ENCODE measurements at places on chromosomes 1 and 21.

GRCh38 chr1:230277201-230278025, 148.7 kb downstream of the PGBD5 start:
- DNase-seq = peak; percentile 63

DNA sequence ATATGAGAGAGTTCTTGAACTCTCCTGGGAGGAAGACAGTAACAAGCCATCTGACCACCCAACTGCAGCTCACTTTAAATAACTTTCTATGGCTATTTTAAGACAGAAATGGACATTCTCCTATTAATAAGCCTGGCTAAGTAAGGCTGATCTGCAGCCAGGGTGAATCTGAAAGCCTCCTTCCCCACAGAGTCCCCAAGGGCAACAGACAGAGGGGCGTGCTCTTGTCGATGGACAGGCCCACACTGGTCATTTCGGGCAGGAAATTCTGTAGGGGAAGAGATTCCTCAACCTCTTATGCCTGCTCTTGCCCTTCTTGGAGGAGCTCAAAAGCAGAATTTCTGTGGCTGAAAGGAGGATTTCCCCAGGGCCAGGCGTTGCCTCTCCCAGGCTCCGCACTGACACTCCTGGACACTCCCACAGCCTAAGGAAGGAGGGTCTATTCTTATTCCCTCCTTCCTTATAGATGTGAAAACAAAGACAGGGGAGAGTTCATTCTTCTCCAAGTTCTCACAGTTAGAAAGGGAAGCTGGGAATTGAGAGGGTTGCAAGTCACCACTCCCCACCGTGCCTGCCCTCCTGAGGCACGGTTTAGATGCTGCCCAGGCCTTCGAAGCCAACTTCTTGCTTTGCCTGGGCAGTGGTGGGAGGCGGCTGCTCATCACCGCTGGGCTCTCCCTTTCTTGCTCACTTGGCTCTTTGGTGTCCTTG, 17.9 kb upstream of the KANK4 start:
- DNase-seq = no peak

GRCh38 chr1:183244466-183244865, 58.4 kb downstream of the LAMC2 start:
- no peak for DNase-seq

GRCh38 chr1:22751124-22751531, 40.5 kb downstream of the EPHB2 start:
- peak; percentile 66 for DNase-seq

DNA sequence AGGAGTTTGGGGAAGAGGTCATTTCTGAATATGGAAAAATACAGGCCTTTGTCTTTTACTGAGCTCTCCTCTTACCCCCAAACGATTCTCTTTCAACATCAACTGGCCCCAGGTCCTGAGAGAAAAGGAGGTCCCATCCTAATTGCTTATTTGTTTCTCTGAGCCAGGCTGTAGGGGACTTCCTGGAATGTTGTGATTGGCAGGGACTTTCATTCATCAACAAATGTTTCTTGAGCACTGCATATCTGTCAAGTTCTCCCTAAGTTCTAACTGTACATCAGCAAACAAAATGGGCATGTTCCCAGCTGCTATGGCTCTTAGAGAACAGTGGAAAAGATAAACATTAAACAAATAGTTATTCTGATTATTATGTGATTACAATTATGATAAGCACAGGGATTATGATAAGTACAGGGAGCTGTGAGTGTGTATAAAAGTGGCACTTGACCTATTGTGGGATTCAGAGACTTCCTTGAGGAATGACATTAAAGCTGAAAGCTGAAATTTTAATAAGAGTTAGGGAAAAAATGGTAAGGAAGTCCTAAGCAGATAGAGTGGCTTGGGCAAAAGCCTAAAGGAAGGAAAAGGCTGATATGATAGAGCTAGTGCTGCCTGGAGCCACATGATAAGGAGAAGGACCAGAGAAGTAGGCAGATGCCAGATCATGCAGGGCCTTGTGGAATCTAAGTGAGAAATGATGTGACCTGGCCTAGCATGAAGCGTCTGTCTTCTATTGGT, 11.6 kb downstream of the GPX7 start:
- DNase-seq = no peak

DNA sequence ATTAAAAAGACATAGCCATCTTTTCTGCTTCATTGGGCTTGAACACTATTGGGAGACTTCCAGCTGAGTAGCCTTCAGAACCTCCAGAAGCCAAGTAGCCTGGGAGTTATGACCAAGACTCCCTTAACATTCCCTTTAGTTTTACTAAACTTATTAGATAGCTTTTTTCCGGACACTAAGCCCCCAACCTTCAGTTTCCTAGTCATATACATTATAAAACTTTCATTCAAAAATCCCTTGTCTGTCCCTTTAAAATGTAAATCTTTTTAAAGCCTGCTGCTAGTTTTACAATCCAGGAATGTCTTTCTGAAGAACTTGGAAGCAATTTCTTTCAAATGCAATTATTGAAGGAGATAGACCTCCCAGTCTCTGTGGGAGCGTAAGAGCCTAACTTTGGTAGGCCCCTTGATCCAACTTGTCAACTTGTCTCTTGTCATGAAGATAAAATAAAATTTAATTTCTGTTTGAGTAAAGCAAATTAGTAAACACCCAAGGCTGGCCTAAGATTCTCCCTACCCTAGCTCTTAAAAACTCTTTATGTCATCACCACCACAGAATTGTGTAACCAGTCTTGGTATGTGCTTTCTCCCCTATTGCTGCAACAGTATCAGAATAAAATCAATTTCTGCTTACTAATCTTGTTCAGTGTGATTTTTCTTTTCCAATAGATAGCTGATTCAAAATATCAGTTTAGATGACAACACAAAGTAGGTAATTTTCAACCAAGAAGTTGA, 796.2 kb downstream of the PLA2G4A start:
- no peak for DNase-seq

- no peak for DNase-seq
These were observed 782 bp upstream of the PFKL start for GRCh38 chr21:44299085-44299457.

- no peak for DNase-seq
These were observed 394.6 kb downstream of the LRRIQ3 start for GRCh38 chr1:73803380-73803779.

DNA sequence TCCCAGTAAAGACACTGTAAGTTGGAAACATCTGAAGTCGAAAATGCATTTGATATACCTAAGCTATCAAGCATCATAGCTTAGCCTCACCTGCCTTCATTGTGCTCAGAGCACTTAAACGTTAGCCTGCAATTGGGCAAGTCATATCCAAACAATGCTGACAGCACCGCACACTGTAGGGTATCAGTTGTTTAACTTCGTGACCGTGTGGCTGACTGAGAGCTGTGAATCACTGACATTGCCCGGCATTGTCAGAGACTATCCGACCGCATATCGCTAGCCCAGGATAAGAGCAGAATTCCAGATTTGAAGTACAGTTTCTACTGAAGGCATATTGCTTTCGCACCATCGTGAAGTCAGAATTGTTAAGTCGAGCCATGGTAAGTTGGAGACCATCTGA, 41.5 kb downstream of the GALNT2 start:
- no peak for DNase-seq

DNA sequence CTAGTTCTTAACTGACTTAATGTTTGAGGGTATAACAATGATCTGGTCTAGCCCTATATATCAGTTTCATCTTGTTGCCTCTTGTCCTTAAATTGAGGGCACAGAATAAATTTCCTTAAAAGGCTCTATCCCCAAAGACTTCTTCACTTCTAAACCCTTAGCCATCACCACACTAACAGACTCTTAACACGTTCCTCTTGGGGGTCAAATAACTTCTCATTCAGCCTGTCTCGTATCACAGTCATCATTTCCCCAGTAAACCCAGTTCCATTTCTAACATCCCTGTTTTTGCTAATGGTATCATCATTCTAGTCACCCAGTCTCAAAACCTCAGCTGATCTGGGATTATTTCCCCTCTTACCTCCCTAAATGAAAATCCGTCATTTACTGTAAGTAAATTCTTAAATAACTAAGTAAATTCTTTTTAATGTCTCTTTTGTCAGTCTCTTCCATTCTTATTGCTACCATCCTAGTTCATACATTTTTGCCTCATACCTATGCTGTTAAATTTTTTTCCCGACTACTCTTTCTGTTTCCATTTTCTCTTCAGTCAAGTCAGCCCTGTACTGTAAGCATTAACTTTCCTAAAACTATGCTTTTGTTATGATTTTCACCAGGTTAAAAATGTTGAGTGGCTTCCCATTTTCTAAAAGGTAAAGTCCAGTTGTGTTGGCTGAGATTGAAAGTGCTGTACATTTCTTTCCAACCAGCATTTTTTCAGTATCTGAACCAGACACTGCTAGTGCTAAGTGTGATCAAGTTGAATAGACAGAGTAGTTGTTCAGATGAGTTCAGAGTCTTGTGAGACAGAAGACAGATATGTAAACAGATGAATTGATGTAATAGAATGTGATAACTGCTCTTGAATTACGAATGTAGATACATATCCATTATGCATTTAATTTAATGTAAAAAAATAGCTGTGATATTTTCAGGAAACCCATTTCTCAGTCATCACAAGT, 6.9 kb downstream of the CTTNBP2NL start:
- DNase-seq = no peak

GRCh38 chr1:9473032-9473807, 66.0 kb upstream of the SLC25A33 start:
- DNase-seq = peak; percentile 53

DNA sequence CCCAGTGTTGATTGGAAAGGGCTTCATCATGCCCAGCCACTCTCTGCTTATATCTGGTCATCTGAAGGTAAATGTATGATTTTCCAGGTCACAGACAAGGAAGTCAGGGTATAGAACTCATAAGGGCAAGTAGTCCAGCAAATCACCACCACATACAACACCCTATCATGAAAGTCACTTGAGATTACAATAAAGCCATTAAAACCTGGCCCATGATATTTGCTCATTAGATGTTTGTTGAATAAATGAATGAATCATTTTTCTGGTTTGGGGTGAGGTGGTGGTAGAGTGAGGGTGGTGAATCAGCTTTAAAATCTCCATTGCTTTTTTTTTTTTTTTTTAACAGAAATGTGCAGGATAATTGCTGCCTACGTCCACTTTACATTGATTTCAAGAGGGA, 91.9 kb downstream of the TGFB2 start:
- DNase-seq = no peak

GRCh38 chr21:37983336-37984095, 67.3 kb upstream of the KCNJ6 start:
- no peak for DNase-seq

DNA sequence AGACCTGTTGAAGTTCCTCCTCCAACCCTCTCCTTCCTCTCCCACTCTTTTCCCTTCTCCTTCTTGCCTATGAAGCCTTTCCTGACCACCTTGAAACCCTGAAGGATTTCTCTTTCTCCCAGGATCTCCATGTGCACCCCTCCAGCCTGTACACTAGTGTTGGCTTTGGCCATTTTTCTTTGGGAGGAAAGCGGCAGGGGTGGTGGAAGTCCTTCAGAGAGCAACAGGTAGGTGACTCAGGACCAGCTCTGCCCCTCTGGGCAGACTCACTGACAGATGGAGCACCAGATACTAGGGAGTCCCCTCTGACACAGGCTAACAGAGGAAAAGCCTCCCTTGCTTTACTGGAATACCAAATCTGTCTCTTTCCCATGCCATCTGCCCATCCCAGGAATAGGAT, 4.6 kb downstream of the SLC26A9 start:
- no peak for DNase-seq

- no peak for DNase-seq
These were observed 205.1 kb upstream of the EDN2 start for GRCh38 chr1:41689558-41689981.

DNA sequence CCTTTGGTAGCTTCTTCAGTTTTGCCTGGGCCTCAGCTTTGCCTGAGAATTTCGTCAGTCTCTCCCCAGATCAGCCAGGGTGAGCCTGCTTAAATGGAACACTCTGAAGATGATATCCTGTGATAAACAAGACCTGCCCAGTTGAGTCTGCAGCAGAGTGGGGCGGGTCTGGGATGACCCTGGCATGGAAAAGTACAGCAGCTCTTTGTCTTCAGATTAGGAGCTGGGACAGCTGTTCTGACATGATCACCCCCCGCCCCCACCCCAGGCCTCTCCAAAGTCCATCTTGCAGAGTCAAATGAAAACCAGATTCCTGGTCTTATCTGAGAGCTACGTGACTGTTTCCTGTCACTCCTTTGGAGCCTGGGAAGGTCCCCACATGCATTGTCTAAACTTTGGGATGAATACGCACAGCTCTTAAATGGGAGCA, 2.2 kb upstream of the TMEM51 start:
- DNase-seq = no peak

DNA sequence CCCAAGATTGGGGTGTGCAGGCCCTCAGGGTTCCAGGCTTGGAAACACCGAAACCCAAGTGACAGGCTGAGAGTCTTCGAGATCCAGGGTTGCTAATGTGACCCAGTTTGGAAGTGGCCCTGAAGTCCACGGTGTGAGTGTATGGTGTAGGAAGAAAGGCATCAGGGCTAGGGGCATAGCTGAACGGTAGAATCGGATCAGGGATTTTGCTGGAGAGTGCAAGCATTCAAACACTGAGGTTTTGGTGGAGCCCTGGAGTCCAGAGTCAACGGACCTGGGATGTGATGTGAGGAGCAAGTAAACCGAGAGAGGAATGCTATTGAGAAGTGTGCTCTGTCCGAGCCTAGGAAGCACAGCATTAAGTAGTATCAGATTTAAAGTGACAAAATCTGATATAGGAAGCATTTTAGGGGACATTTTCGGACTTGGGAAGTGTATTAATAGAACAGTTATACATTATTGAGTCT, 958 bp downstream of the NFYC start:
- no peak for DNase-seq

DNA sequence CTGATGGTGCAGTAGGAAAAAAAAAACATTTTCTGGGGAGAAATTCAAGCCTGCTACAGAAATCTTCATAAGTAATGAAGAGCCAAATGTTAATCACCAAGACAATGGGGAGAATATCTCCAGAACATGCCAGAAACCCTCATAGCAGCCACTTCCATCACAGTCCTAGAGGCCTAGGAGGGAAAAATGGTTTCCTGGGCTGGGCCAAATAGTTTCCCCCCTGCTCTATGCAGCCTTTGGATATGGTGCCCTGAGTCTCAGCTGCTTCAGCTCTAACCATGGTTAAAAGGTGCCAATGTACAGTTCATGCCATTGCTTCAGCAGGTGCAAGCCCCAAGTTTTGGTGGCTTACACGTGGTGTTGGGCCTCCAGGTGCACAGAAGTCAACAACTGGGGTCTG, 113.1 kb downstream of the ZNF648 start:
- no peak for DNase-seq

- DNase-seq = no peak
These were observed 22.7 kb downstream of the PKNOX1 start for GRCh38 chr21:42997053-42997452.

- DNase-seq = no peak
These were observed 49.8 kb downstream of the NFIA start for GRCh38 chr1:61132176-61132638.

- DNase-seq = peak; percentile 100
These were observed at the start of gene GAS5 for GRCh38 chr1:173867753-173868265. Gene GAS5, minus strand, starts transcription at chr1:173867989.

- no peak for DNase-seq
These were observed 36.2 kb upstream of the RCSD1 start for GRCh38 chr1:167593860-167594259.

Measured in NCI-H2081 (cell line).